Fibroblast of skin of scalp (primary cell): ENCODE measurements at places on chromosomes 5 and 9.

GRCh38 chr5:151647320-151647861 is 39.3 kb downstream of the SPARC start:
- no peak for DNase-seq

- no peak for DNase-seq
Measured at GRCh38 chr5:93174930-93175329, 406.1 kb downstream of the NR2F1-AS1 start.

DNA sequence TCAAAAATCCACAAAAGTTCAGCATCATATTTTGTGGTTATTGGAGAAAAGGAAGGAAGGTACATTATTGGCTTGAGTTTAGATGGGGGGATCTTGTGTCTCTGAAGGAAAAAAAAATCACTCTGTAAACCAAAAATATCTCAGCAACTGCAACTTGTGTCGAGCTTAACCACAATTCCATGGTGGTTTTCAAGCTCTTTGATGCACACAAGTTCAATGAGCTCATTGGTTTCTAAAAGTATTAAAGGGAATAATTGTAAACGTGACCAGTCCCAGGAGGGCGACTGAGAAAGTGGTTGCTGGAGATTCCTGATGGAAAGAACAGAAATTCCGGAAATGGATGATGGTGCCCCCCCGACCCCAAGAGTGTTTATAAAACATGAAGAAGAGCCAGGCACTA is 173.8 kb downstream of the PSAT1 start:
- peak; percentile 3 for DNase-seq

DNA sequence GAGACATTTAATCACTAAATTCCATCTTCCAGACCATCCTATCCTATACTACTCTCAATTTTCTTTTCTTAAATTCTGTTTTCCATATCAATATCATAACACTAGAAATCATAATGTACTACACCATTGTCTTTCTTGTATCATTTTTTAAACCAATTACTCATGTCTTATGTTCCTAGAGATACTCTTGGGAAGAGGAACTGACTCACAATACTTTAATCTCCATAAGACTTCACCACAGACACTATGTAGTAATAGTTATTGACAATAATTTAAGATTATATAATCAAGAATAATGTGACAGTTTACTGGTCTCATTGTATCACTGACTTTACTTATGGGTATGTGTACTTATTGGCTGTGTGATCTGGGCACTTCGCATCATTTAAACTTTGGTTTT is 43.8 kb downstream of the PCDHGC5 start:
- no peak for DNase-seq

- DNase-seq: peak; percentile 3
Measured at GRCh38 chr5:62720031-62720441, 141.4 kb downstream of the LRRC70 start.

DNA sequence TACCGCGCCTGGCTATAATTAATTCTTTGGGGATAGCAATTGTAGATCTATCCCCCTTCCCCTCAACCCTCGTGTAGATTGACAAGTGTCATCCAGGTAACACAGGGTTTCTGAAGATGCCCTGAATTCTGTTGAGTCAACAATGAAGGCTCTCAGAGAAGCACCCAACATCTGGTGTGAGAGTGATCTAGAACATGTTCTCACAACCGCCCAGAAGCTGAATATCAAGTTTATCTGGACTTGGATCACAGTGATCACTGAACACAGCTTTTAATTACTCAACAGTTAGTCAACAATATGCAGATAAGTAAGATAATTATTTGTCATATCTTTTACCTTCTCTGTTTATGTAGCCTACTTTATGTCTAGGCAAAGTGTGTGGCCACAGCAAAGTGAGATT is 204.2 kb upstream of the RGMB start:
- no peak for DNase-seq

- no peak for DNase-seq
Measured at GRCh38 chr9:137638680-137639079, 19.9 kb downstream of the EHMT1 start.
